Central memory CD4-positive, alpha-beta T cell (primary cell): ENCODE measurements at places on chromosomes 5 and 9.

DNA sequence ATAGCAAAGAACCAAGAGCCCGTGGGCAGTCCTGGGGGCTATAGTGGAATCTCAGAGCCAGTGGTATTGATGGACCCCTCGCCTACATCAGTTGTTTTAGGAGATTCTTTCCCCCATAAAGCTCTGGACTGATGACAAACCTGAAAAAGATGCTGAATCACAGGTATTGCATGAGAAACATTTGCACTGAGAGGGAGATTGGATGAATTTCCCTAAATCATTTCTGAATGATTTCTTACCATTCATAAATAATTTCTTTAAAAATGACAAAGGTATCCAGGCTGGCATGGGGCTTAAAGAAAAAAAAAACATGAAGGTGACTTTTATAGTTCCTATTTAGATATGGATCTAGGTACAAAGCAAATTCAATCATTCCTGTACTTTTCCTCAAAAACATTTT is 54.0 kb upstream of the SLIT3 start:
- DNase-seq: no peak

DNA sequence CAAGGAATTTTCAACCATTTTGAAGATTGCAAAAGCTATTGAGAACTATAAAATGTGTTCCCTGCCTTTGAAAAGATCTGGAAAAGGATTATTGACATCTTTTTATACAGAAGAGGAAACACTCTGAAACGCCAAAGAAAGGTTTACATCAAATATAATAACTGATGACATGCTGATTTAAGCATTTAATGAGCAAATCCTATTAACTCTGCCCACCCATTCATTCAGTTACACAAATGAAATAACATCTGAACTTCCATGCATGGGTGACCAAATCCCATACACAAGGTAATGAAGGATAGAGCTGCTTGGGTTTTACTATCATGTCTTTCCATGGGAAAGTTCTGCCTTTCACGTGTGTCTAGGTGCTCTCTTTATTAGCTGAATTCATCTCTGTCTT is 589.4 kb upstream of the WWC1 start:
- no peak for DNase-seq

DNA sequence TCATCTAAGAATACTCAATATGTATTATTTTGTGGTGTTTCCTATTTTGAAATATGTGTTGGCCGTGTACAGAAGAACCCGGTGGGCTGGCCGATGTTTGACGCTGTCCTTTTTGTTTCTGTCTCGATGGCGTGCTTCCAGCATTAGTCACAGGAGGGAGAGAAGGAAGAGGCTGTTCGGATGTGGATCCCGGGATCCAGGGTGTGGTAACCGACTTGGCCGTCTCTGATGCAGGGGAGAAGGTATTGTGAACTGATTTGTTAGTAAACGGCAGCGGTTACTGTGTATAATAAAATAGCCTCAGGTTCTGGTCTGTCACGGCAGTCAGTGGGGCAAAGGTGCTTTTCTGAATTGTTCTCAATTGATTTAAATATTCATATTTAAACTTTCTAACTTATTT is 275.0 kb downstream of the ARHGEF28 start:
- DNase-seq: no peak

DNA sequence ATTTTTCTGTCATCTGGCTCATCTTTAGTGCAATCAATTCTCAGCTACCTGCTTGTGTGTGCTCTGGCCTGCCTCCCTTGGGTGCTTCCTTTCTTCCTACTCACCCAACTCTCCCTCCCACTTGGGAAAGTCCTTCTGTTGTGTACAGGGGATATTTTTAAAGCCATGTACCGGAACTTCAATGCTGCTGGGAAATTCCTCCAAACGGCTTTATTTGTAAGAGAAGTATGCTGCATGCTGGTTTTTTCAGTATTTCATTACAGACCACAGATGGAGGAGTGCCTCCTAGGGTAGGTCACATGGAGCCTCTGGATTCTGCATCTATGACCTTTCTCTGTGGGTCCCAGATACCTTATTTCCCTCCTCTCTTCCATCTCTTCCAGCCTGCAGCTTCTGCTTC is 5.4 kb upstream of the HMHB1 start:
- no peak for DNase-seq

DNA sequence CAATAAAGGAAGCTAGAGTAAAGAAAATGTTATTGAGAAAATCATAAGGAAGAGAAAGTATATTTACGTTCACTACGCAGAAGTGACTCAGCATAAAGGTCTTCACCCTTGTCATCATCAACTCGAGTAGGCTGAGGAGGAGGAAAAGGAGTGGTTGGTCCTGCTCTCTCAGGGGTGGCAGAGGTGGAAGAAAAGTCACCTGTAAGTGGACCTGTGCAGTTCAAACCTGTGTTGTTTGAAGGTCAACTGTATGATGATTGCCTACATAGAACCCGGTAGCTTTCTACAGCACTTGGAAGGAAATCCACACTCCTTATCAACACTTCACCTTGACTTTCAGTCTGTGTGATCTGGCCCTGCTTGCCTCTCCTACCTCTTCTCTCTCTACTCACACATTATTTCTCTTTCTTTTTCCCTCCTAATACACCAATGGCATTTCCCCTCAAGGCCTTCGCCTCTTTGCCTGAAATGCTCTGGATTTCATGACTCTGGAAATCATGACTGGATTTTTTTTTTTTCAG is 109.3 kb upstream of the CPEB4 start:
- DNase-seq: no peak

- DNase-seq: peak; percentile 27
These were observed 126.2 kb upstream of the CHD1 start for GRCh38 chr5:99054972-99055371.

GRCh38 chr5:34500236-34500847 is 155.8 kb upstream of the RAI14 start:
- DNase-seq: no peak

GRCh38 chr5:154467655-154468354 is 10.2 kb downstream of the HAND1 start:
- peak; percentile 44 for DNase-seq

GRCh38 chr5:25448646-25449045 is 803.9 kb upstream of the CDH10 start:
- DNase-seq: no peak

DNA sequence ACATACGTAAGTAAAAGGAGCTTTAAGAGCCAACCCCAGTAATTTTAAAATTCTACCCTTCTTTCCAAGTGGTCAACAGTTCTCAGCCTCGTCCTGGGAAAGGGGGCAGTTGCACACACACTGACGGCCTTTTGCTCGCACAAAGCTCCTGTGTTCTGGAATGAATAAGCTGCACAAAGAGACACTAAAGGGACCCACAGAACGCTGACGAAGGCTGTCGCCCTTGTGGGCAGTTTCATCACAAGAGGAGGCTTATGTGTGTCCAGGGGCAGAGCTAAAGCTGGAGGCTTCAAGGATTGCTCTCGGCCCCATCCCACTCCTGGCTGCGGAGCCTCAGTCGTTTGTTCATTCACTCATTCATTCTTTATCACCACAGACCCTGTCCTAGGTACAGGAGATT is 67.0 kb upstream of the NEK6 start:
- DNase-seq: no peak

DNA sequence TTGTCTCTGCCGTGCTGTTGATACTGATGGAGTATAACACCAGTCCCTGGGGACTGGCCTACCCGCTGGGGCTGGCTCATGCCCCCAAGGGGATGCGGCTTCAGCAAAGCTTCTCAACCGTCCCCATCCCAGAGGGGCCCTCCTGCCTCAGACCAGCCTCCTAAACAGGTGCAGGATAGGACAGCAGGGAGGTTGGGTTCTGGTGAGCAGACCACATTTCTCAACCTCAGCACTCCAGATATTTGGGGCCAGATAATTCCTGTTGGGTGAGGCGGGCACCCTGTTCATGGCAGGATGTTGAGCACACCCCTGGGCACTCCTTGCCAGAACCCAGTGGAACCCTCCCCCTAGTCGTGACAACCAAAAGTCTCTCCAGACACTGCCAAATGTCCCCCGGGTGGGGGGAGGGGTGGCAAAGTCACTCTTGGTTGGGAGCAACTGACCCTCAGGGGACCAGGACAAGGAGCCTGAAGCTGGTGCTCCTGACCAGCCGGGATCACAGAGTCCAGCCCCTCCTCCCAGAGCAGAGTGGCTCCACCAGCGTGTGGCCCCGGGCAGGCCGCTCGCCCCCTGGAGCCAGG is 107.8 kb downstream of the ZNF354C start:
- no peak for DNase-seq

DNA sequence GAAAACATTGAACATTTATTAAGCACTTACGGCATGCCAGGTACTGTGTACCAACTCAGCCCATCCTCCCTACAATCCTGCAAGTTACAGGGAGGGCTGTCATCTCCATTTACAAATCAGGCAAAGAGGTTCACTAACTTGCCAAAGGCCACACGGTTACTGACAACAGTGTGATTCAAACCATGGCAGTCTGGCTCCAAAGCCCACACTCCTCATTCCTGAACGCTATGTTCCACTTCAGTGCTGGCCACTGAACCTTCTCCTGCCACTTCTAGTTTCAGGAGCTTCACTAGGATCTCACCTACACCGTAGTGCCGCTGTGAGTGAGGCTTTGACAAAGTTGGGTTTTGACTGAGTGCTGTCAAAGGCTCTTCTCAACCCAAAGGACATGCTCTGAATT is 7.2 kb upstream of the LIFR start:
- DNase-seq: no peak

DNA sequence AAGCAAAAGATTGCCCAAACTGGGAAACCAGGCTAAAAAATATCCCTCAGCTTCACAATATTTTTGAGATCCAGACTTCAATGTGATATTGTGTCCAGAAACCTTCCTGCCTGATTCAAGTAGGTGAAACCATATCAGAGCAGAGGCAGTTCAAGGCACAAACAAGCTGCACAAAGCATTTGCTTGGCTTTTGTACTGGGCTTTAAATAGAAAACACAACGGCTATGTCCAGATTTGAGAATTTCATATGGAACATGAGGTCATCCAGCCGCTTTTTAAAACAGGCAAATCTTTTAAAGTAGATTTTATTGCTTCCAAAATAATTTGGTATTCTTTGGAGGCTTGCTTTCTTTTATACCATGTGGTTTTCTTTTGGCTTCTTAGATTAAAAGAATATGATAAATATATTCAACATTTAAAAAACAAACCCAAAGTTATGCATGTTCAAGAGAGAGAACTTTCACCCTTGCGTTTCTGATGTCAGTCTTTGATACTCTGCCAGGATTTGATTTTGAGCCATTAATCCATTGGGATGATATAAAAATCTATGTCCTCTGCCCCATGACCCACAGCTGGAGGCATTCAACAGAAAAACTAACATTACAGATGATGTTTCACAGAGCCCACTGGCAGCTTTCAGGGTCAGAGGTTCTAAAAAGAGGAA is 29.0 kb upstream of the CCDC112 start:
- no peak for DNase-seq

DNA sequence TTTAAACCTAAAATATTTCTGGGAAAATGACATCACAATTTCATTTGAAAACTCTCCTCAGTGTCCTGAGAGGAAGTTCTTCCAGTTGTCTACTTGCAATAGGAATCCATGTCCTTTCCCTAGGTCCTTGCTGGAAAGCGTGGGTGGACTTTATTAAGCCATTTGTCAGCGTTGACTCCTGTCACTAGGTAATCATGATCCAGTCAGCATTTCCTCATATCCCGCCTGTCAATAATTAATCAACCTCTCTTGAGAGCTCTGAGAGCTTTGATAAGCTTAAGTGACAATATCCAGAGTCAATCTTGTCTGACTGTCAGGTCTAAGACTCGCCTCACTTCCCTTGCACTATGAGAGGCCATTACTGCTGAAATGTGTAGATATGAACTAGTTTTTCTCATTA is 107.2 kb upstream of the SLIT3 start:
- no peak for DNase-seq

DNA sequence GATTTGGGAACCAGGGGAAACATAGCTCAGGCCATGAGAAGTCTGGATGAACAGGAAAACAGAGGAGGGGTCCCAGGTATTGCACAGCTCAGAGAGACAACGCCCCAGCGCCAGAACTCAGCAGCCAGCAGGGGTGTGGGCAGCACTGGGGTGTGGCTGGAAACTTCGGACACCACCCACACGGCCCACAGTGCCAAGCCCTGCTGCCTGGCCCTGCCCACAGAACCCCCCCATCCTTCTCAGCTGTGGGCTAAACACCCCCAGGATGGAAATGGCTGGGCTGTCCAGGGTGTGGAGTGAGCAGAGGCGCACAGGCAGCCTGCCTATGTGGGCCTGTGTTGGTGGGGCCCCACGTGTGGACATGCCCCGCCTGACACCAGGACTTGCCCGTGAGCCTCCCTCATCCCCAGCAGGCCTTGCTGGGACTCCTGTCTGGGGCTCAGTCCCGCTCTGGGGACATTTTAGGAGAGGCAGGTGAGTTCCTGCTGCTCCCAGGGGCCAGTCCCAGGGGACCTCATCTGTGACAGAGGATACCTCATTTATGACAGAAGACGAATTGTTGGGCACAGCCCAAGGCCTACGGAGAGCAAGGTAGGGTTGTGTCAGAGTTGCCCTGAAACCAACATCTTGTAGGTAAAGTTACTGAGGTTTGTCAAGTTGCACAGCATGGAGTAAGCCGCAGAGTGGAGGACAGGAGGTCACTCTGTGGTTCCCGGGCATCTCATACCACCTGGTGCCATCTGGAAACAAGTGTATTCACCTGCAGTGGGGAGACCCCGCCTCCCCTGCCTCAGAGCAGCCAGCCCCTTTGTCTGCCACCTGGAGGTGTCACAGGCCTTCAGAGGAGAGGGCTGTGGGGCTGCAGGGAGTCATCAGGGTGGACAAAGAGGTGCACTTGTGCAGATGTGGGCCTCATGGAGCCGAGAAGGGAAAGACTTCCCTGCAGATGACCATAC is 183.2 kb downstream of the AUH start:
- DNase-seq: no peak

DNA sequence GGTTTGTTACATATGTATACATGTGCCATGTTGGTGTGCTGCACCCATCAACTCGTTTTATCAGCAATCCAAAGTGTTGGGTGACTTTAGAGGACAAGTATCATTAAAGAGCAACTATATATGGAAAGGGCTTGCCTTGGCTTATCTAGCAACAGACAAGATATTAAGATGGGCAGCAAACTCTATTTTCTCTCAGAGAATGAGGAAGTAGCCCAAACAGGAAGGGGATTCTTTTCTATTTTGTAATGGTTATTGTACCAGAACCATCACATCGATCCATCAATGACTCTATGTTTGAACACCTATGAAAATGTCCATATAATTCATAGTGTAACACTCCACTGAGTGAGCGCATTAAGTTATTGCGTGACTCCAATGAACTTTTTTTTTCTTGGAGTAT is 260.1 kb upstream of the SLC24A2 start:
- no peak for DNase-seq

DNA sequence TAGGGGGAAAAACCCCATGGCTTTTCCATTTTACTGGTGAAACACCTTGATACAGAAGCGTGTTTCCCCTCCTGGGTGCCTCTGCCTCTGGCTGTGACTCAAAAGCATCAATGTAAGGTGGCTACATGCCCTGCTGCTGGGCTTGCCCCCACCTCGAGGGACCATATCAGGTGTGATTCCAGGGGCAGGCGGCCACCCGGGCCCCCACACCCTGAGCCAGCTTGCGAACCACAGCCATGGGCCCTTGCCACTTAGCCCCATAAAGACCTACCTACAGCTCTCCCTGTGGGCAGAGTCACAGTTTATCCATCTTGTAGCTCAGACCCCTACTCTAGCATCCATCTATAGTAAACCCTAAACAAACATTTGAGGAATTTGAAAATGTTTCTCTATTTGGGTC is 10.8 kb downstream of the SHC3 start:
- no peak for DNase-seq

- no peak for DNase-seq
These were observed 1428.2 kb downstream of the CDH12 start for GRCh38 chr5:21424907-21425306.
